GM13976 (cell line): ENCODE measurements at places on chromosomes 13 and 19.

DNA sequence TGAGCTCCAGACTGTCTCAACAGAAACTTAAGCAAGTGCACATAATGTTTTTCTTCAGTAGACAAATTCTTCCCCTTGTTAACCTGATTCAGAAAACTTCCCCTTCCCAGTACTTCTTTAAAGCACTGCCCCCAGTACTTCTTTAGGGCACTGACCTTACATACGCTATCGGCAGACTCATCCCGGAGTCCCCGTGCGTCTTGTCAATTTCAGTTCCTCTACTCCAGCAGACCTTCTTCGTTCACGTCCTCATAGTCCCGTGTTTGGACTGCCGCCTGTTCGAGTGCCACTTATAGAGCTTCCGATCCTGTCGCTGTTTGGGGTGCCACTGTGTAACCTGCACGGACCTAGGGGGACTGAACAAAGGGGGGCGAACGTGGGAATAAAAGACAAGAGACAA, 29.0 kb downstream of the ZNF627 start:
- no peak for DNase-seq

GRCh38 chr19:30135093-30135757, 193.2 kb downstream of the URI1 start:
- no peak for DNase-seq

GRCh38 chr13:95341441-95341840, 40.2 kb upstream of the ABCC4 start:
- DNase-seq = no peak

GRCh38 chr13:93430381-93430780, 203.8 kb downstream of the GPC6 start:
- no peak for DNase-seq

DNA sequence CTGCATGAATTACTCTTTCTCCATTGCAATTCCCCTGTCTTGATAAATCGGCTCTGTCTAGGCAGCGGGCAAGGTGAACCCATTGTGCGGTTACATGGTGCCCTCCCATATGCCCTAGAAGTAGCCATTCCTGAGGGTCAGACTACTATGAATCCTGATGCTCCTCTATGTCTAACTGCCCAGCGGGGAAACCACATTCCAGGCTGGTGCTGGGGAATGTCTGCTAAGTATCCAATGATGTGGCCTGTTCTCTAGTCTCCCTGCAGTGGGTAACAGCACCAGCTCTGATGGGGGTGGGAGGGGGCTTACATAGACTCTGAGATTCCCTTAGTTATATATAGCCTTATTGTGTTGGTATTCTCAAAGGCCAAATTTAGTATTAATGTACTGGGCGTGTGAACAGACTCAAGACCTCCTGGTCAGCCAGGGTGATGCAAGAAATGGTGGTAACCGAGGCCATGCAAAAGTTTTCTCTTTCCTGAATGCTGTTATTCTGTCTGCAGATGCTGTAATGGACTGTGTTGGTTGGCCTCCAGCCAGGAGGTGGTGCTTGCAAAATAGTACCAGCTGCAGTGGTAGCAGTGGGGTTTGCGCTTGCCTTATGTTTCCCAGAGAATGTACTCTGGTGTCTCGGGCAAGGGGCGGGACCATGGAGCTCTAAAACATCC, 564.8 kb upstream of the SLITRK1 start:
- DNase-seq = no peak

DNA sequence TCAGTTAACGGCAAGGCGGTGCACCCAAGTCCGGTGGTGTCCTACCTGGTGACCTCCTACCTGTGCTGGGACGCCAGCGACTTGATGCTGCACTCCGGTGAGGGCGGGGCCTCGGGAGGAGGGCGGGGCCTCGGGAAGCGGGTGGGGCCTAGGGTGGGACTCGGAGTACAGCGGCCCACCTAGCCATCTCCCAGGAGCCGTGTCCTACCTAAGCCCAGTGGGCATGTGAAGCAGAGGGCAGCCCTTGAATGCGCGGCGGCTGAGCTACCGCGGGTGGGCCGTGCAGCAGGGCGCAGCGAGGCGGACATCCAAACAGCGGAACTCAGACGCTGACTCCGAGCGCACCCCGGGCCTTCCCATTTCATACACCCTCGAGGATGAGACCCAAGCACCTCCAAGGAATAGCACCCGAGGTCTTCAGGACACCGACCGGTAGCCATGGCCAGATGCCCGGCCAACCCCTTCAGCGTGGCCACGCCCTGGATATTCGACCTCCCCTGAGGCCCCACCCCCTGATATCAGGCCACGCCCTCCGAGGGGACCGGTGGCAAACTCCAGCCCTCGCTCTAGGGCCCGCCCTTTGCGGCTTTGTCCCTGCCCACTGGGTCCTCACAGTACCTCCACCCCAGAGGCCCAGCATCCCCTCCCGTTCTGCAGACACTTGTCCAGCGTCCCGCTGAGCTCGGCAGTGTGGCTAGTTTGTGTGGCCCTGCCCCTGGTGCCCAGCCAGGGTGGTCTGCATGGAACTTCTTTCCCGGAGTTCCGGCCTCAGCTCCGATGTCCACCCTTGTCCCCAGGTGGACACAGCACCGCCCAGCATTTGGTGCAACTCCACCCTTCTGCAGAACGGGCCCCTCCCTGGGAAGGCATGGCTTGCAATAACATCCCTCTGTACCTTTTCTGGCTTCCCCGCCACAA, 5.4 kb downstream of the KLK1 start:
- DNase-seq = peak; percentile 94

DNA sequence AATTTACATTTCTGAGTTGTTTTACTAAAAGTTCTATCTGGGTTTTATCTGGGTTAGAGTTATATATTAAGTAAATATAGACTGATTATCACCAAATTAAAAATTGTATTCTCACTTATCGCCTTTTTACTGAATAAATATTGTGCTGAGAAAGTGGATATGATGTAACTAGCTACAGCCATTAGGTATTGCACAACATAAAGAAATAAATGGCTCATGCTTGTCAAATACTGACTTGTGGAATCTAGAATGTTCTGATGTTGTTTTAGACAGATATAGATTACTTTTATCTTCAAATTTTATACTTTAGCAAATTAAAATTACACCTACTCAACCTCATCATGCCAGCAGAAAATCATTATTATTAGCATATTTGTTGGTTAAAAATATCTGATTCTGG, 1277.1 kb upstream of the MIR17HG start:
- no peak for DNase-seq

DNA sequence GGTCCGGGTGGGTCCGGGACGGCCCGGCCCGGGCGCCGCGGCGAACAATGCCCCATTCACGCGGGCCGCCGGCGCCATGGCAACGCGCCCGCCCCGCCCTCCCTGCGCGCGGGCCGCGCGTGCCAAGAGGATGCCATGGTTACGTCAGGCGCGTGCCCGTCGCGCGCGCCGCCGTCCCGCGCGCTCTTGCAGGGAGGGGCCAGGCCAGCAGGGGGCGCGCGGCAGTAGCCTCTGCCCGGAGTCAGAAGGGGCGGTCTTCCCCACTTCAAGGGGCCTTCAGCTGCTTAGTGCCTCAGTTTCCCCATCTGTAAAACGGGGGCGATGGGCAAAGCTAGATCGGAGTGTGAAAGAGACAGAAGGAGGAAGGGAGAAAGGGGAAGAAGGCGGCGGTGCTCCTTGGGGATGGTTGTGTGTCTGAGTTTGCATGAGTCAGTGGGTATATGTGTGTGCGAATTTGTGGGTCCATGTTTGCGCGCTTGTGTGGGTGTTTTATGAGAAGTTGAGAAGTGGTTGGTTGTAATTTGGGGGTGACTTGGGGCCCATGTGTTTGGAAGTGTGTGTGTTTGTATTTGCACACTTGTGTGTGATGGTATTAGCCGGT, 11.6 kb upstream of the NFIX start:
- DNase-seq = peak; percentile 90

GRCh38 chr19:30374539-30374864, 2.3 kb downstream of the ZNF536 start:
- DNase-seq = no peak

GRCh38 chr13:39049274-39049673, 11.0 kb downstream of the NHLRC3 start:
- DNase-seq = no peak

- no peak for DNase-seq
These were observed 5.4 kb upstream of the OLFM2 start for GRCh38 chr19:9941671-9942070.

DNA sequence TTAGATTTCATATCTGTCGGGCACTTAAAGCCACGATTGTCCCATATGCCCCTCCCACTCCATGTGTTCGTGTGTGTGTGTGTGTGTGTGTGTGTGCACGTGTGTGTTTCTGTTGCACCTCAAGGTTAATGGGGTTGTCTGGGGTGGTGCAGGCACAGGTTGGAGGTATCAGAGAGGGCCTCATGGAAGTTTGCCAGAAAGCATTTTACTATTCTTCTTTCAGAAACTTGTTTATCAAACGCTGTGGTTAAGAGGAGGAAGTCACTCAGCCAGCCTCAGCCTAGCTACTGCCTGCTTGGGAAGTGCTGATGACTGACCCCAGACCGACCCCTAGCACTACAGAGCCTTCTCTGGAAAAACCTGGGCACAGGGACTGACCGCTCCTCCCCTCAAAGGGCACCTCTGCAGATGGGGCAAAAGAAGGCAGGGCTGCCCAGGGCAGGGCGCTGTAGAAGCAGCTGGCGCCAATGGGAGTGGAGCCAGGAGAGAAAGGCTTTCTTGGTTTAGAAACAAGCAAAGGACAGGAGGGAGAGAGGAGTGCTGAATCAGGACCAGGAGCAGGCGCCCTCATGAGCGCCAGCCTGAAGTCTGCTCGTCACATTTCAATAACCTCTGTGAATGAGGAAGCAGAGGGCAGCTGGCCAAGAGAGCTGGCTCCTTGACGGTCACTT, 3.9 kb downstream of the SIAH3 start:
- DNase-seq = peak; percentile 41

GRCh38 chr13:32783067-32783466, 196.8 kb downstream of the PDS5B start:
- DNase-seq = no peak

DNA sequence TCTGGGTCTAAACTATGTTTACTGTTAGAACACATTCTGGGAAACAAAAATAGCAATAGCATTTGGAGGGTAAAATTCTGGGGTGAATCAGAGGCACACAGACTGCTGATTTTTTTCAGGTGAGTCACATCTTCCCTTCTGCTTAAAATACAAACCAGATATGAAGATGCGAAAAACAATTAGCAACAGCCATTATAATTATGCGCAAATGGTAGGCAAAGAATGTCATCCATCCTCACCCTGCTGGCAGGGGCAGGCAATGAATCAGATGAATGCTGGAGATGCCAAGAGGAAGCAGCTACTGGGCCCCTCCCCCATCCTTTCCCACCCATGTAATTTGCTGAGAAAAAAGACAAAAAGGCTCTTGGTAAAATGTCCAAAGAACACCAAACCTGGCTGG, 282.9 kb downstream of the KLF5 start:
- no peak for DNase-seq

- no peak for DNase-seq
These were observed 20.0 kb upstream of the SPRYD7 start for GRCh38 chr13:49956131-49956530.

GRCh38 chr19:15995536-15995935, 46.7 kb downstream of the OR10H4 start:
- no peak for DNase-seq
